ENCODE measurements at places on chromosomes 13 and 19. TPM values are rescaled to one million over a fixed set of nuclear protein-coding genes. Genes with fewer than 3 reads are reported as not detected.

DNA sequence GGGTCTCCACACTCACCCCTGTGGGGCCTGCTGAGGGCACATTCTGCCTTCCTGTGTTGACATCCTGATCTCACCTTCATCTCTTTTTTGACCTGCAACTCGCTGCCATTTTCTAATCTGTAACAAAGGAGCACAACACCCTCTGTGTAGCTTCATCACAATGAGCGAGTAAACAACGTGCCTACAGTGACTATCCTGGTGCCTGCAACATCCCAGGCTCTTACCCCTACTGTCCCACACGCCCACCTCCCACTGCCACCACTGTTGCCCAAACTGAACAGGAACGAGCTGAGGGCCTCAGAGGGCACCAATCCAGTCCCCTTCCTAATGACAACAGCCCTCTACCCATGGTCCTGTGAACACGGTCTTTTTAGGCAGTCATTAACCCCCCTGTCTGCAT, 102.2 kb upstream of the GJB6 start:
- DNase-seq, result no peak
- H3K36me3 ChIP-seq, result no peaks in the 10 kb centered on the region
- H3K27me3 ChIP-seq, result no peaks in the 10 kb centered on the region
- no peak overlapping the region for H3K4me3 ChIP-seq

- no peaks in the 10 kb centered on the region for H3K4me1 ChIP-seq
- H3K27ac ChIP-seq, result no peak overlapping the region
- DNase-seq, result no peak
- H3K27me3 ChIP-seq, result no peaks in the 10 kb centered on the region
- H3K36me3 ChIP-seq, result no peaks in the 10 kb centered on the region
Measured at GRCh38 chr13:29117663-29118062, 297.5 kb downstream of the MTUS2 start.

DNA sequence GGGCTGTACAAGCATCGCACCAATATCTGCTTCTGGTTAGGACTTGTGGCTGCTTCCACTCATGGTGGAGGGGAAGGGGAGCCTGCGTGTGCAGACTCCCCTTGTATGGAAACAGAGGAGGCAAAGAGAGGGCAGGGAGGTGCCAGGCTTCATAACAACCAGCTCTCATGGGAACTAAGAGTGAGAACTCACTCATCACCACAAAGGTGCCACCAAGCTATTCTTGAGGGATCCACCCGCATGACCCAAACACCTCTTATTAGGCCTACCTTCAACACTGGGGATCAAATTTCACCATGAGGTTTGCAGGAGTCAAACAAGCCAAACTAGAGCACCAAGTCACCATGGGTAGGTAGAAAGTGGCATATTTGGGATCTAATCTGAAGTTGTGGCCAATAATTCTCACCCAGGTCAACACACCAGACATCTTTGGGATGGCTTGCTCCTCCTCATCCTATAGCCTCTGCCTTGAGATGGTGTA, 46.4 kb downstream of the RUBCNL start:
- no peaks in the 10 kb centered on the region for H3K27me3 ChIP-seq
- no peaks in the 10 kb centered on the region for H3K36me3 ChIP-seq
- no peak overlapping the region for H3K4me3 ChIP-seq
- peaks cover 29% of the 10 kb centered on the region for H3K4me1 ChIP-seq
- no peak for DNase-seq
- H3K27ac ChIP-seq, result peak overlapping the region; percentile 85

The TJP3 gene
- total RNA-seq, result not detected

DNA sequence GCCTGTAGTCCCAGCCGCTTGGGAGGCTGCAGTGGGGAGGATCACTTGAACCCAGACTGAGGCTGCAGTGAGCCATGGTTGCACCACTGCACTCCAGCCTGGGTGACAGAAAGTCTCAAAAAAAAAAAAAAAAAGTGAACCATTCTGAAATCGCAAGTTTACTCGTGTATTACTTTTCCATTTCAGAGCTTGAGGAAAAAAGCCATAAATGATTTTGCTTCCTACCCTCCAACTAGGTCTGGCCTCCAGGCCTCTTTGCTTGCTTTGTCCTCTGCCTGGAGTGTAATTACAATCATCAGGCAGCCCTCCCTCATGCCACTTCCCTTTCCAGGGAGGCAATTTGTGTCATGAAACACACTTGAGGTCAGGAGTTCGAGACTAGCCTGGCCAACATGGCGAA, 8.5 kb downstream of the BLVRB start:
- H3K27me3 ChIP-seq, result no peaks in the 10 kb centered on the region
- DNase-seq, result no peak
- no peak overlapping the region for H3K4me3 ChIP-seq
- no peaks in the 10 kb centered on the region for H3K4me1 ChIP-seq
- H3K27ac ChIP-seq, result no peak overlapping the region

The KLK2 gene
- not detected for total RNA-seq

DNA sequence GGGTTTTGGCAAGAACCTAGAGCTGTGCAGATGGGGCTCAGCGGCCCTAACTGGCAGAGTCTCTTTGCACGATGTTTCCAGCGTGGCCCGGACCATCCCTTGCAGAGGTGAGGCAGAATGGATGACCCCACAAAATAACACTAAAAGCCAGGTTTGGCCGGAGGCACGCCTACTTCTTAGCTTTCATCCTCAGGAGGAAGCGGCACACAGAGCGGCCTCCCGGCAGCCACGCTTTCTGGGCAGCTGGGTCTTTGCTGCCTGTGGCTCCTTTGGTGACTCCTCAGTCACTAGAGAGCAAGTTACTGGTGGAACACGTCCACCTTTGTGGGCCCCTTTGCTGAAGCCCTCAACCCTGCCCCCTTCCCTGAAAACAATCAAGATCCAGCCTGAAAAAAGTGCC, 25.2 kb downstream of the TEX29 start:
- no peak for DNase-seq
- H3K27ac ChIP-seq, result no peak overlapping the region
- no peak overlapping the region for H3K4me3 ChIP-seq
- H3K4me1 ChIP-seq, result no peaks in the 10 kb centered on the region

The CYP2F1 gene
- not detected for total RNA-seq

GRCh38 chr13:48591889-48592687, 59.2 kb upstream of the RCBTB2 start:
- no peak for DNase-seq
- H3K27ac ChIP-seq, result no peak overlapping the region
- no peaks in the 10 kb centered on the region for H3K4me1 ChIP-seq
- H3K36me3 ChIP-seq, result no peaks in the 10 kb centered on the region
- no peaks in the 10 kb centered on the region for H3K27me3 ChIP-seq

- no peaks in the 10 kb centered on the region for H3K4me1 ChIP-seq
- no peak within 1 kb of the TSS for H3K27ac ChIP-seq
- peak; percentile 79 for DNase-seq
- H3K27me3 ChIP-seq, result no peaks in the 10 kb centered on the region
- peak within 1 kb of the TSS; percentile 63 for H3K4me3 ChIP-seq
- H3K36me3 ChIP-seq, result no peaks in the 10 kb centered on the region
Measured at GRCh38 chr19:35868172-35868822, at the start of gene APLP1. Gene APLP1, plus strand, starts transcription at chr19:35868574. Its CDS starts 63 bp downstream, at chr19:35868637.

The ELANE gene
- 1.4 TPM for total RNA-seq

- no peak for DNase-seq
- peaks cover 44% of the 10 kb centered on the region for H3K4me1 ChIP-seq
- H3K27me3 ChIP-seq, result no peaks in the 10 kb centered on the region
- no peaks in the 10 kb centered on the region for H3K36me3 ChIP-seq
- H3K4me3 ChIP-seq, result peak overlapping the region; percentile 86
- peak overlapping the region; percentile 73 for H3K27ac ChIP-seq
Measured at GRCh38 chr13:31200637-31200971, 829 bp downstream of the B3GLCT start.

The CBARP gene
- 4.5 TPM for total RNA-seq

The RASL11A gene
- 1.1 TPM for total RNA-seq

- no peak overlapping the region for H3K4me3 ChIP-seq
- no peak for DNase-seq
- no peak overlapping the region for H3K27ac ChIP-seq
- H3K27me3 ChIP-seq, result no peaks in the 10 kb centered on the region
- H3K4me1 ChIP-seq, result no peaks in the 10 kb centered on the region
Measured at GRCh38 chr19:3599776-3600187, 6.9 kb downstream of the TBXA2R start.

The TPTE2 gene
- not detected for total RNA-seq

Data from GM23248 (cell line).